ENCODE measurements at places on chromosomes 7 and 10.

GRCh38 chr7:50466815-50467585 lies 16.9 kb upstream of the FIGNL1 start:
- no peak for DNase-seq

- DNase-seq = no peak
Observed at GRCh38 chr7:45696476-45696875, 122.3 kb downstream of the ADCY1 start.

- DNase-seq = peak; percentile 67
Observed at GRCh38 chr7:29146888-29147609, 712 bp upstream of the CPVL start.

DNA sequence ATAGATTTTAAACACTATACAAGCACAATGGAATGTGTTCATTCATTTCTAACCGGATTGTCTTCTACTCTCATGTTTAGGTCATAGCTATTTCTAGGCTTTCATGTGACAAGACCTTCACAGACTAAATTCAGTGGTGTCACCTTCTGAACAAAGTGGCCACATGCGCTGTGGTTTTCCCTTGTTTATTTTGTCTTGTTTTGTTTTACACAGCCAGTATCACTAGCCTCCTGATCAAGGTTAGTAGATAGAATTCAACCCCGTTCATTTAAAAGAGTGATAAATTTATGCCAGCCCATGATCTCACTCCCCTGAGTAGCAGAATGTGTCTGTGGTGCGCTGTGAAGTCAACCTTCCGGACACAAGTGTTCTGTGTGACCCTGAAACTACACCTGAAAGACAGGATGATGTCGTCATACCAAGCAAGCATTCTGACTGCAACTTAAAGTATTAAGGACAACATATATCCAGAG lies 209.1 kb downstream of the CREB5 start:
- no peak for DNase-seq

DNA sequence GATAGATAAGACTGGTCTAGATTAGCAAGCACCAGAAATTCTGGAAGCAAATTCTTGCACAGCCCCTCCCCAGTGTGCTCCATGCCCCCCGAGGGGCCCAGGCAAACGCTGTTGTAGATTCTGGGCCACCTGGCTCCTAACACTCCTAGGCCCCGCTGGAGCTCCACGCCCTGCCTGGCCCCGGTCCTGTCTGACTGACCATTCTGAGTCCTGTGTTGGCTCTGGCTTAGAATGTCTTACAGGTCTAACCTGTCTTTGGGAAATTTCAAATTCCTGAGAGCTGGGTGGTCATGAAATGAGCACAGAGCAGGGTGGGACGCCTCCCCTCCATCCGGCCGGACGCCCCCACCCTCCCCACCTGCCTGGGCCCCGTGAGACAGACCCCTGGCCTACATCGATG lies 12.6 kb upstream of the OPALIN start:
- DNase-seq = no peak

GRCh38 chr7:132182992-132183391 lies 393.3 kb downstream of the PLXNA4 start:
- no peak for DNase-seq

GRCh38 chr10:101903827-101904550 lies 60.4 kb upstream of the KCNIP2 start:
- DNase-seq = peak; percentile 51

GRCh38 chr10:16960551-16960950 lies 143.3 kb upstream of the RSU1 start:
- DNase-seq = no peak

DNA sequence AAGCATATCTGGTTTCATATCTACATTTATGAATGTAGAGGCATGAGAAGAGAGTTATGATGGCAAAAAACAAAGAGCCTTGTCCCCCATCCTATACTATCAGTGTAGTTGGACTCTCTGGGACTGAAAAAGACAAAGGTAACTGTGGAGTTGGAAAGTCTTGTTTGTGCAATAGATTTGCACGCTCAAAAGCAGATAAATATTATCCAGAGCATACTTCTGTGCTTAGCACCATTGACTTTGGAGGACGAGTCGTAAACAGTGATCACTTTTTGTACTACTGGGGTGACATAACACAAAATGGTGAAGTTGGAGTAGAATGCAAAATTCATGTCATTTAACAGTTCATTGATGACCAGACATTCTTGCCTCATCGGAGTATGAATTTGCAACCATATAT lies 85.2 kb upstream of the EGFR start:
- DNase-seq = no peak

- no peak for DNase-seq
Observed at GRCh38 chr10:33315891-33316290, 18.6 kb downstream of the NRP1 start.

GRCh38 chr7:134936893-134937510 lies 49.3 kb upstream of the AGBL3 start:
- no peak for DNase-seq

GRCh38 chr10:121804460-121804859 lies 123.4 kb downstream of the ATE1 start:
- no peak for DNase-seq

- no peak for DNase-seq
Observed at GRCh38 chr7:154532771-154533170, 470.2 kb downstream of the PAXIP1 start.

GRCh38 chr7:99928994-99929729 lies at the start of gene GJC3:
GJC3 (minus strand) TSS chr7:99929620; CDS start chr7:99929620, 0 bp downstream.
- peak; percentile 46 for DNase-seq

- DNase-seq = no peak
Observed at GRCh38 chr10:117720931-117721835, 178.6 kb downstream of the EMX2 start.

GRCh38 chr10:97338041-97338440 lies 3.5 kb upstream of the FRAT2 start:
- DNase-seq = no peak

- peak; percentile 90 for DNase-seq
Observed at GRCh38 chr7:152313831-152314604, 121.8 kb downstream of the KMT2C start.

- DNase-seq = peak; percentile 83
Observed at GRCh38 chr10:46520941-46521340, 35.5 kb downstream of the GPRIN2 start.

GRCh38 chr10:77715088-77715487 lies 77.5 kb upstream of the KCNMA1 start:
- DNase-seq = no peak

GRCh38 chr7:37541810-37542443 lies 93.3 kb upstream of the ELMO1 start:
- no peak for DNase-seq

DNA sequence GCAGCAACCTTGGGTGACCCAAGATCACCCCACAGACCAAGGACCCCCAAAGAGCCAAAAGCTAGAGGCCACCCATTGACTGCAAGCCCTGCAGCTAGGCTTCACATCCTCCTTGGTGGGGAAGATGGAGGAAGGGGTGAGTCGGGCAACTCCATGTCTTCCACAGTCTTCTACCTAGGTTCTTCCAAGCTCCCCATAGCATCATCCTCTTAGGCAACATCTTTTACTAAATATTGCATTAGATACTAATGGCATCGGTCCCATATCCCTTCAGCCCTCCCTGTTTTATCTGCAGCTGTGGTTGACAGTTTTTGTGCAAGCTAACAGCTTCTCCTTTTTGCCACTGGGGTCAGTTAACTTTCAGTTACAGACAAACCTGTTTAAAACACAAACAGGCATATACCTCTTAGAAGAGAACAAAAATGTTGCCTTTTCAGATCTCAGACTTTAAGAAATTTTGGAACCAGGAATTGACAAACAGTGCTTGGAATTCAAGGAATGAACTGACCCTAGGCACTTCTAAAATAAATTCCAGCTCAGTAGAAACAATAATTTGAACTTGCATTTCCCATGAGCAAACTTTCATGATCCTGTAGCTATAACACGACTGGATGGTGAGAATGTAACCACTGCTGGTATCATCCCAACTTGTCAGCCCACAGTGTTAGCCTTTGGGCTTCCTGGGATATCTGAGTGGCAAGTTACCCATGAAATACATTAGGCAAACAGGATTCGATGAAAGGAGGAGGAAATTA lies 33.9 kb upstream of the MSMB start:
- no peak for DNase-seq

- DNase-seq = no peak
Observed at GRCh38 chr10:87660484-87661133, 931 bp downstream of the PAPSS2 start.

- no peak for DNase-seq
Observed at GRCh38 chr7:98875501-98875900, 2.8 kb upstream of the TRRAP start.

DNA sequence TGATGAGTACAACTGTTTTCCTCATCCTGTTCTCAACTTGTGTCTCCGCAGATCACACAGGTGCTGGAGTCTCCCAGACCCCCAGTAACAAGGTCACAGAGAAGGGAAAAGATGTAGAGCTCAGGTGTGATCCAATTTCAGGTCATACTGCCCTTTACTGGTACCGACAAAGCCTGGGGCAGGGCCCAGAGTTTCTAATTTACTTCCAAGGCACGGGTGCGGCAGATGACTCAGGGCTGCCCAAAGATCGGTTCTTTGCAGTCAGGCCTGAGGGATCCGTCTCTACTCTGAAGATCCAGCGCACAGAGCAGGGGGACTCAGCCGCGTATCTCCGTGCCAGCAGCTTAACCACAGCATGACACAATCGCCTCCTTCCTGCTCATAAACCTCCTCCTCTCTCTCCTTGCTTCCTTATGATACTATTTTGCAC lies 126.7 kb upstream of the PRSS58 start:
- no peak for DNase-seq

- no peak for DNase-seq
Observed at GRCh38 chr10:49585387-49585786, 24.7 kb upstream of the SLC18A3 start.

GRCh38 chr7:96481796-96482195 lies 159.9 kb upstream of the SLC25A13 start:
- no peak for DNase-seq

GRCh38 chr7:134364619-134365037 lies 47.9 kb upstream of the SLC35B4 start:
- no peak for DNase-seq

- DNase-seq = no peak
Observed at GRCh38 chr7:6576024-6576866, 1.0 kb upstream of the ZDHHC4 start.

- no peak for DNase-seq
Observed at GRCh38 chr10:25176421-25176968, 1.7 kb downstream of the GPR158 start.

DNA sequence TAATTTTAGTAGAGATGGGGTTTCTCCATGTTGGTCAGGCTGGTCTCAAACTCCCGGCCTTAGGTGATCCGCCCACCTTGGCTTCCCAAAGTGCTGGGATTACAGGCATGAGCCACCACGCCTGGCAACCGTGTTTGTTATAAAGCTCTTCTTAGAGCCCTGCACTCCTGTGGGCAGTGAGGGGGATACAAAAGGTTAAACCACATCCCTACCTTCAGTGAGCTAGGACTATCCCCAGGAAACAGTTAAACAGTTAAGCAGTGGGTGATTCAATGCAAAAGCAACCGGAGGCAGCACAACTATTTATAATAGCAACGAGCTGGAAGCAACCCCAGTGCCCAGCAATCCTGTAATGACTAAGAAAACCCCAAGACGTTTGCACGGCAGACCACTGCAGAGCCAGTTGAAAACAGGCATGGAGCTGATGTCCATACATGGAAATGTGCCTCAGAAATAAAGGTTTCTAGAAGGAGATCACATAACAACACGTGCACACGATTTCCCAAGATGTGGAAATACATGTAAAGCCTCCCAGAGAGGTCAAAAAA lies 107.2 kb upstream of the LYZL2 start:
- no peak for DNase-seq

GRCh38 chr7:47968847-47969774 lies 10.3 kb downstream of the HUS1 start:
- DNase-seq = peak; percentile 43

- DNase-seq = no peak
Observed at GRCh38 chr10:80480852-80481251, 26.7 kb downstream of the TSPAN14 start.

DNA sequence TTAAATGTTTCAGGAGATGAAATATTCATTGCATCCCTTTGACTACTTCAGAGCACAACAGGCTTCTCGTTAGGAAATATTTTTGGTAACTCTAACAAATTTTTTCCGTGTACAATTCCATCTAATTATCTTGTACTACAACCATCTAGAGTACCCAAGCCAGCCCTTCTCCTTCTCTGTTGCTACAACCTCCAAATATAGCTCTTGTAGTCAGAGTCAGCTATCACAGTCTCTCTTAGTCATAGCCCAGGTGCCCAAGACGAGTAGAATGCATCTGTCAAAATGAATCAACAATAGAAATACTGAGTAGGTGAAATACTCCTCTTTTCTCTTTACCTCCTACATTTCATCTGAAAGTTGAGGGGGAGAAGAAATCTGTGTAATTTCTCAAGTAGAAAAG lies 74.0 kb downstream of the INHBA start:
- DNase-seq = no peak

- no peak for DNase-seq
Observed at GRCh38 chr10:75487755-75488125, 56.3 kb downstream of the LRMDA start.

DNA sequence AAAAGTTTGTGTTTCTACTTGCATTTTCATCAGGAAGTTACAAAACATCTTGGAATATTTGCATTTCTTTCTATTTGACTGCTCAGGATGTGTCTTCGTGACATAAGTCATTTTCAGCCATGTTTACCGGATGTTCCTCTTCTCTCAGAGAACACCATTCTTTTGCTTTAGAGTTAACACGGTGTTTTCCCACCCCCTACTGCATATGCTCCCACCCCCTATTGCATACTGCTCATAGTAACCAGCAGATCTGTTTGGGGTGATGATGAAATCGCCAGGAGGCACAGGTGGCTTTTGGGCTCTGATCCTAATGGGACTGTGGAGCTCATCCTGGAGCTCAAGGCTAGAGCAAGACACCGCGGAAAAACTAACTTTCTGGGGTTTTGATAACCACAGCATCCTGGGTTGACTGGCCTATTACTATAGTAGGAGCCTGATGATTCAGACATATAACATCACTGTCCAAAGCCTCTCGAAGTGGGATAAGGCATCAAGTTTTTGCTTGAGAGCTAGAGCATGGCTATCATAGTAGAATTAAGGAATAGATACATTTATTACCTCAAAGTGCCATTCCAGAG lies 65.1 kb upstream of the BET1 start:
- no peak for DNase-seq

DNA sequence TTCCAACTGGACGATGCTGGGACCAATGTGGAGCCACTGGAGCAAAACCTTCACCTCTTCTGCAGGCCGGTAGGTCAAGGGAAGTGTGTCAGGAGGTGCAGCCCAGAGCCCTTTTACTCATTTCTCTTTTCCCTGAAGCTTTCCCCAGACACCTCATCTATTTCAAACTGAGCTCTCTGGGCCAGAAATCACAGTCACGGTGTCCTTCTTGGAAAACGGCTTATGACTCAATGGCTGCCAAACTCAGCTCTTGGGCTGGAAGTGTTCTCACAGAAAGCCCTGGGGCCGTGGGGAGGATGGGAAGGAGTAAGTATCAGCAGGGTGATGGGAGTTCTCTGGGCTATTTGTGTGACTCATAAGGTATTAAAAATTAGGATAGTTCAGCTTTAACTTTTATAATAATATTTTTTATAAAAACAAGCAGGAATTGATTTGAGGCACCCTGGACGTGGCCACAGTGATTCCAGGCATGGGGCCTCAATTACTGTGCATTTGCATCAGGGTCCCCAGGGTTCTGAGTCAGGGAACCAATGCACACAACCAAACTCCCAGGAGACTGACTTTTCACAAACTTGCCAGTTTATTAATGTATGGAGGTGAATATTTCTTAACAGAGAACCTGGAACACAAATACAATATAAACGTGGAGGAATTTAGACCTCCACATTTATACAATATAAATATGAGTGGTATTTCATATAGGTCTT lies 187.4 kb upstream of the TMEM72 start:
- DNase-seq = no peak
